ENCODE measurements at places on chromosomes 7 and 10. TPM values are rescaled to one million over a fixed set of nuclear protein-coding genes. Genes with fewer than 3 reads are reported as not detected.

Gene DRGX
- total RNA-seq, result not detected

Gene SH3PXD2A
- 12.7 TPM for total RNA-seq

GRCh38 chr10:96910488-96911395 is 78.6 kb downstream of the LCOR start:
- H3K36me3 ChIP-seq, result peaks cover 22% of the 10 kb centered on the region
- peak; percentile 42 for DNase-seq
- no peaks in the 10 kb centered on the region for H3K27me3 ChIP-seq

DNA sequence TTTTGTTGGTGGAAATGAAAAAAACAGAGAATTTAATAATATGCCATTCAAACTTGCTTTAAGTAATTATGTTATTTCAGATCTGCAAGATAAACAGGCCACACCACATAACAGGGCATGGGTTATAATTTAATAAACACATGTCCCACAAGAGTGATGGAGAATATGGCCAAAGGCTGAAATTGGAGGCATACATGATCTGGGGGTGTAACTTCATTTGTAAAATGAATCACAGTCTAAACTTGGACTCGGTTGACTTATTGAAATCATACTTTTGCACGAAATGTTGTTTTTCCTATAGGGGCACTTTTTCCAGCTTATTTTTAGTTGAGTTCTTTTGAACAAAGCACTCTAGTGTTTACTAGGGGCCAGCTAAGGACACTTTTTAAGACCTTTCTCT is 151.6 kb downstream of the TMEM26 start:
- no peaks in the 10 kb centered on the region for H3K36me3 ChIP-seq
- peaks cover 12% of the 10 kb centered on the region for H3K27me3 ChIP-seq
- no peaks in the 10 kb centered on the region for H3K4me1 ChIP-seq
- no peak for DNase-seq
- no peak overlapping the region for H3K27ac ChIP-seq

GRCh38 chr10:46035923-46036849 is 5.8 kb upstream of the NCOA4 start:
- DNase-seq, result no peak
- peaks cover 3% of the 10 kb centered on the region for H3K27me3 ChIP-seq
- H3K4me1 ChIP-seq, result peaks cover 11% of the 10 kb centered on the region
- H3K27ac ChIP-seq, result no peak overlapping the region

GRCh38 chr7:118747473-118747872 is 523.0 kb downstream of the ANKRD7 start:
- no peaks in the 10 kb centered on the region for H3K27me3 ChIP-seq
- H3K4me3 ChIP-seq, result no peak overlapping the region
- H3K4me1 ChIP-seq, result no peaks in the 10 kb centered on the region
- DNase-seq, result no peak

Gene ANKRD22
- total RNA-seq, result 0.17 TPM

DNA sequence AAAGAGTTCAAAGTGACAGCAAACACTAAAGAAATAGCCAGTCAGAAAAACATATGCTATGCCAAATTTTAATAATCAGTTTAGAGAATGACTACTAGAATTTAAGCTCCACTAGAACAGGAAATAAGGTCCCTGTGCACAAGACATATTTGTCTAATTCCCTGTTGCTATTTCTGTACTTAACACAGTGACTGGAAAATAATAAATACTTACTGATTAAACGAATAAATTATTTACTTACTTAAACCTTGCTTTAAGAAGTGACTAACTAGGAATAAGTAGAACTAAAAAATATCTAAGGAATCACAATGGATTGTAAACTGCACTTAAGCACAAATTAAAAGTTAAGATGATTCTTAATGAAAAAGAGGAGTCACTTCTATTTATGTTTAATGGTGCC is 22.3 kb downstream of the NPS start:
- no peaks in the 10 kb centered on the region for H3K27me3 ChIP-seq
- H3K27ac ChIP-seq, result no peak overlapping the region
- DNase-seq, result no peak
- no peaks in the 10 kb centered on the region for H3K4me1 ChIP-seq
- H3K4me3 ChIP-seq, result no peak overlapping the region
- no peaks in the 10 kb centered on the region for H3K36me3 ChIP-seq

Measured in activated CD4-positive, alpha-beta T cell treated with anti-CD3 and anti-CD28 coated beads, Interleukin-2, amount 10 ng/mL, durations not matched to agents 7 days and 5 days (primary cell).